Natural killer cell treated with Interleukin-12 subunit alpha and Interleukin-12 subunit beta and Interleukin-15 and Interleukin-18, amount 100 ng/mL, for 72 hours (primary cell): ENCODE measurements at places on chromosomes 13 and 19.

- no peak for DNase-seq
These were observed 13.9 kb downstream of the TTYH1 start for GRCh38 chr19:54429176-54429495.

DNA sequence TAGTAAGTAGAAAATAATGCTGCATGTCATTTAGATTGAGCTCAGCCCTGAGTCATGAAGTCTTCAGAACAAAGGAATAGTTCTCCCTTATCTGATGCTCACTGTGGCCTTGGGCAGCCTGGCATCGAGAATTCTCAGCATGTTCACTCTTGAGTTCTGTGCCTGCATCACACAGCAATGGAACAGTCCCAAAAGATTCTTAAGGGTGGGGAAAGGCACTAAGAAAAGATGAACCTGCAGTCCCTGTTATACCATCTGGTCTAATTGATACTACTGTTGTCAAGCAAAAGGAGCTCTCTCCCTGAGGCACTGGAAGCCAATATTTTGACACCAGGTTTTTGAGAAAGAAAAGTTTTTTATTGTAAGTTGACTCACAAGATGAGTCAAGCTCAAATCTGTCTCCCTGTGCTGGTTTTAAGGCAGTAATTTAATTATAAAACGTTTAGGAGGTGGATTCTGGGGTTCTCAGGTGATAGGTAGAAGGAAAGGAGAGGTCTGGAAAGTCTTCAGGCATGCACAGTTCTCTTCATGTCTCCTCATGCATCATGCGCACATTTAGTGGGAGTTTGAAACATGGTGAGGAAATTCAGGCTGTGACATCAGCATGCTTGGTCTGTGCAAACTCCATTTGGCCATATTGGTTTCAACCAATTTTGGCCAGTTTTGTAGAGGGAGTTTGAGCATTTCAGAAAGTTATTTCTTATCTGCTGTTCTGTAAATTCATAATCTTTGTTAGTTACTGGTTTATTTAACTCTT, 38.1 kb upstream of the ZNF766 start:
- no peak for DNase-seq

DNA sequence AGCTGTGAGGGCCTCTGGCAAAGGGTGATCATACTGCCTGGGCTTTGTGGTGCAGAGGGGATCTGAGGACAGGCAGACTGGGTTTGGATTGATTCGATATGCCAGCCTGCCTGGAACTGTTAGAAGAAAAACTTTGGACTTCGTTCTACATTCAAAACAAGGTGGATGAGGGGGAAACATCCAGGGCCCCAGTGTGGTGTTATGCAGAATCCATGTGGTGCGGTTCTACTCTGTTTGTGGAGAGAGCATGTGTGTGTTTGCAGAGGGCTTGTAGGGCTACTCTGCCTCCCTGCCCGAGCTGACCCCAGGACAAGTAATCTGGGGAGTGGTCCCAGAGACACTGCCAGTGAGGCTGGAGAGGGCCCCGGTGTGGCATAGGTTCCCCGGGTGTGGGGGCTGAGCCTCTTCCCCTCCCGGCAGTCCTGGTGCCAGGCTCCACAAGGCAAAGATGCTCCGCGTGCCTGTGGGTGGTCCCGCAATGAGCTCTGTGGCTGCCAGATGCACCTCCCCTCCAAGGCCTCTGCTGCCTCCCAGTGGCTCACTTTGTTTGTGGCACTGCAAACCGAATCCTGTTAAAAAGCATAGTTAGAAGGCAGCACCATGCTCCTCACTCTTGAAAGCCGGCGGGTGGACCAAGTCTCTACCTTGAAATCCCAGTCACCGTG, 22.3 kb upstream of the TFDP1 start:
- no peak for DNase-seq

DNA sequence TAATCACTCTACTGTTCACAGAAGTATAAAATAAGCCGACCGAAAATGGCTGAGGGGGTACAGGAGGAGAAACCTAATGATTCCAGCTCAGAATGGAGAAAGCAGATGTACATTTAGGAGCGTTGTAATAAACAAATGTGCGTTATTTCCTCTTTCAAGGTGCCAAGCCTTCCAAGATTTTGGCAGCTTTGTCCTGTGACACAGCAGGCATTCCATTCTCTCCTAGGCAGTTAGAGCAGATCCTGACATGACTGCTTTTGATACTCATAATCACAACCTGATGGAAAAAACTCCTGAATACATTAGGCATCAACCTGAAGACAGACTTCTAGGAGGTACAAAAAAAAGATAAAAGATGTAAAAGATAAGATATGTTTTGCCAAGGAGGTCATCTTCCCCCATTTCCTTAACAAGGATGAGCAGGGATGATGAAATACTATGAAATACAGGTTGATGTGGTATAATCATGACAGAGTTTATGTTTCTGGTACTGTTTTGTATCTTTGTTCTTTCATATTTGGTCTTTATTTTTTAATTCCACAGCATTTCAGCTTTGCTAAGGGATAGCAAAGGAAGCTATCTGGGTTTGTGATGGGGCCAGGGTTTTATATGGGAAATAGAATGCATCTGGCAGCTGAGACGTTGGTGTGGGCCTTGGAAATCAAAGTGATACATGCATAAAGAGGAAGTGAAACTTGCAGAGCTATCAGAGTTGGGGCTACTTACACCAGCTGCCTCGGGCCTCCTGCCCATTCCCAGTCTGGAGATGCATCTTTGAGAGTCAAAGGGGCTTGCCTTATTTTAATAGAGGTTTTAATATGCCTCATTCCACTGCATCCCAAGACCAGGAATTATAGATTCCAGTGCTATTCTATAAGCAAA, 222.5 kb downstream of the OXGR1 start:
- DNase-seq: no peak

GRCh38 chr19:55700813-55701212, 25.8 kb downstream of the EPN1 start:
- DNase-seq: no peak
